NCI-H1436 treated with DMSO at 0.1 percent for 48 hours (cell line): ENCODE measurements at places on chromosomes 12 and 14.

DNA sequence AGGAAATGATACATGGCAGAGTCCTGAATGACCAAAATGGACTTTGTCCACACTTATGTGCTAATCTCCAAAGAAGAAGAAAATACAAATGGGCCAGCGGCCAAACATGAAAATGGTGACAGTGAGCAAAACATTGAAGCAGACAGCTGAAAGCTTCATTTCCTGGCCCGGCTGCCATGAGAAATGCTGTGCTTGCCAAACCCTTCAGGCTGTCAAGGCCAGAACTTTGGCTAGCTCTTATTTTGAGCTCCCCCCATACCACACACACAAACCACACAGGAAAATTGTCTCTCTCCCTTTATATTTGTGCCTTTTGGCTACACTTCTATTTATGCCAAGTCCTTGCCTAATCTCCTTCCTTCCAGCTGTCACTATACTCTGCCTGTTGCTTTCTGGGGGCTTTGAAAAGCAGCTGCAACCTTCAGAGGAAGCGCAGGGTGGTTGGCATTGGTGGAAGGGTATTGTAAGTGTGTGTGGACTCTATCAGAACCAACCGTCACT is 323.8 kb downstream of the RAD51B start:
- no peak for DNase-seq

- no peak for DNase-seq
These were observed 52.6 kb upstream of the MMP17 start for GRCh38 chr12:131775392-131776236.

DNA sequence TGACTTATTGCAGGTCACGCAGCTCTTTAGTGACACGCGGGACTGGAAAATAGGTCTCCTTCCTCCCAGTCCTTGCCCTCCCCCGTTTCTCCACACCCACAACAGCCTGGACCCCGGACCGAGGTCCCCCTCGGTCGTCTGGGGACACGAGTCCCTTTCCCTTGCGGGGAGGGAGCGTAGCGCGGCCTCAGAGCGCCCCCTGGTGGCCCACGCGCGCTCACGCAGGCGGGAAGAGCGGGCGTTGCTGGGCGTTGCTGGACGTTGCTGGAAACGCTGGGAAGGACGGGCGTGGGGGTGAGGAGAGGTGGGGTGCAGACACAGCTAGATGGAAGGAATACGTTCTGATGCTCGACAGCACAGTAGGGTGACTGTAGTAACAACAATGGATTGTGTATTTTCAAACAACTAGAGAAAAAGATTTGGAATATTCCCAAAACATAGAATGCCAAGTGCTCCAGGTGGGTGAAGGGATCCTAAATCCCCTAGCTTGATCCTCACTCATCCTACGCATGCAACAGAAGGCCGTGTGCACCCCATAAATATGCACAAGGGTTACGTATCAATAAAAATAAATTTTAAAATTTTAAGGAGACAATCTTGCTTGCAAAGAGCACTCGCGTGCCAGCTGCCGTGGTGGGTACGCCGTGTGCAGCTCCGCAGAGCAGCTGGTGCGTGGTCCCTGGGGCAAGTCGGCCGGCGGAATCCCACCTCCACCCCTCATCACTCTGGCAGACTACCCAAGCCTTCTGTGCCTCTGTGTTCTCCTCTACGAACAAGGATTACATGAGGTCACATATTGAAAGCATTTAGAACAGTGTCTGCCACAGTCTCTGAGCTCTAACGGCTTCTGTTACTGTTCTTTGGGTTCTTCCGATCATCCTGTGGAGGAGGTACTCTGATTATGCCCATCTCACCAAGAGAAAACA is 87.4 kb downstream of the B4GALNT3 start:
- no peak for DNase-seq

GRCh38 chr14:69090187-69090789 is 62.6 kb downstream of the DCAF5 start:
- DNase-seq: no peak

DNA sequence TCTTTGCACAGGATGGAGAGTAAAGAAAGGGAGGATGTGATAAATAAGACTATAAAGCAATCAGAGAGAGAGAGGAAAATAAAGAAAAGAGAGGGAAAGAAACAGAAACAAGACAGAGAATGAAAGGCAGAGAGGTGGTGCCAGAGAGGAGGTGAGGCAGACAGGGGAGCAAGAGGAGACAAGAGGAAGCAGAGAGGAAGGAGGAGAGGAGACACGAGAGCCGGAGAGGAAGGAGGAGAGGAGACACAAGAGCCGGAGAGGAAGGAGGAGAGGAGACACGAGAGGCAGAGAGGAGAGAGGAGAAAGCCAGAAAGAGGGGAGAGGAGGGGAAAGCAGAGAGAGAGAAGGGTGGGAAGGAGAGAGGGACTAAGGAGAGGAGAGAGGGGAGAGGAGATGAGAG is 125.2 kb downstream of the PAPOLA start:
- DNase-seq: no peak

- DNase-seq: no peak
These were observed 219.6 kb upstream of the C14orf180 start for GRCh38 chr14:104359969-104360442.

GRCh38 chr14:92122761-92123160 is 992 bp downstream of the CPSF2 start:
- DNase-seq: no peak

GRCh38 chr12:16350682-16351081 is 3.2 kb downstream of the MGST1 start:
- no peak for DNase-seq

- DNase-seq: no peak
These were observed 38.8 kb upstream of the LRRC10 start for GRCh38 chr12:69649529-69649928.

DNA sequence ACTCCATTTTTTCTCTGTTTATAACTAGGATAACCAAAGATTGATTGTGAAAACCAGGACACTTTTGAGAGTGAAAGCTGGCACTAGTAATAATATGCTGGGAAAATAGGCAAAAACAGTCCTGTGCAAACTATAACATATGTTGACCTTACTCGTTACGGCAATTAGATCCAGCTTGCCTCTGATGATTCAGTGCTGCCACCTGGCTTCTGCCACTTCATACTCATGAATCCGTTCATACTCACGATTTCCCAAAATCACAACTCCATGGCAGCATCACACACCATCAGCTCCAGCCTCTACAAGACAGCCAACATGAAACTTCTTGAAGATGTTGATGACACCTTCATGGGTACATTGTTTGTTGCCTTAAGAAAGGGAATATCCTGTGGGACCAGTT is 49.1 kb upstream of the CAND1 start:
- DNase-seq: peak; percentile 24

GRCh38 chr12:128418944-128419343 is 152.0 kb downstream of the TMEM132C start:
- no peak for DNase-seq

- no peak for DNase-seq
These were observed 252.0 kb upstream of the ARID2 start for GRCh38 chr12:45477526-45477925.

DNA sequence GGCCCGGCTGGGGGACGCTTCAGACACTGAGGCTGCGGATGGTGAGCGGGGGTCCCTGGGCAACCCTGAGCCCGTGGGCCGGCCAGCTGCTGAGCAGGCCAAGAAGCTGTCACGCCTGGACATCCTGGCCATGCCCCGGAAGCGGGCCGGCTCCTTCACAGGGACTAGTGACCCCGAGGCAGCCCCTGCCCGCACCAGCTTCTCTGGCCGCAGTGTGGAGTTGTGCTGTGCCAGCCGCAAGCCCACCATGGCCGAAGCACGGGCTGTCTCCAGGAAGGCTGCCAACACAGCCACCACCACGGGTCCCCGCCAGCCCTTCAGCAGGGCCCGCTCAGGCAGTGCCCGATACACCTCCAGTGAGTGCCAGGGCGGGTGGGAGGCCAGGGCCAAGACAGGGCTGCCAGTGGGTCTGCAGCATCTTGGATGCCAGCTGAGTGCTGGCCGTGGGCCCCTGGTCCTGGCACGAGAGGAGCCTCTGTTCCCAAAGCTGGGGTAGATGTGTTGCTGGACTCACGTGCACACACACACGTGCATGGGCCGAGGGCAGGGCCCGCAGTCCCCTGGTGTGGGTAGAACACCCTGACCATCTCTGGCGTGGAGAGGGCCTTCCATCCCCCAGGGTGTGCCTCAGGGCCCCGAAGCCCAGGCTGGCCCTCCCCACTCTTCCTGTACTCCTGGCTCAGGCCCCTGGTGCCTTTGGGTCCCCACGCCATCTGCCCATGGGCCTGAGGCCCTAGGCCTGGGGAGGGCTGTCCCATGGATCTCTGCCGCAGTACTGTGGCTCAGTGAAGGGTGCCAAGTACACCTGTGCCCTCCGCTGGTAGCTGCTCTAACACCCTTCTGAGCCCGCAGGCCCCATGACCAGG is 22.8 kb downstream of the CEP170B start:
- no peak for DNase-seq

- DNase-seq: peak; percentile 79
These were observed 118.8 kb downstream of the SCARB1 start for GRCh38 chr12:124744659-124745464.

GRCh38 chr12:52125476-52125900 is 46.0 kb downstream of the SMIM41 start:
- no peak for DNase-seq

GRCh38 chr12:62769076-62769619 is 165.8 kb downstream of the PPM1H start:
- no peak for DNase-seq
